ENCODE measurements at places on chromosomes 7 and 10.

GRCh38 chr10:87603196-87603595 lies 56.5 kb upstream of the PAPSS2 start:
- no peak for DNase-seq

GRCh38 chr10:72487116-72487515 lies 132.4 kb upstream of the DNAJB12 start:
- DNase-seq: no peak

GRCh38 chr7:22819476-22819875 lies 3.2 kb downstream of the TOMM7 start:
- no peak for DNase-seq

DNA sequence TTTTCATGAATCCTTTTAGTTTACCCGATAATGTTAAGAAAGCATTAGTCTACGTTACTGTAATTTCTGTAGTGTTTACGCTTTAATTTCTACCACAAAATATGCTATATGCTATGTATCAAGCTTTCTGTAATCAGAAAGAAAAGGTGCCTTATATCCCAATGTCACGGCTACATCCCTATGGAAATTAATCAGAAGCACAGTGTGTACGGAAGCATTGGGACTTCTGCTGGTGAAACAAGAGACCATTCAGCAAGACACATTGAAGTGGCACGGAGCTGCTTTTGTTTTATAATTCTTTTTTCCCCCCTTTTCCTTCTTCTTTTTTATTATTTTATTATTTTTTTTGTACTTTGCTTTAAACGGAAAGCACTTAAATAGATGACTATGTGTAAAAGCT lies 31.2 kb upstream of the SH2B2 start:
- no peak for DNase-seq

- DNase-seq: no peak
Observed at GRCh38 chr10:116270771-116271592, 2.0 kb downstream of the GFRA1 start.

DNA sequence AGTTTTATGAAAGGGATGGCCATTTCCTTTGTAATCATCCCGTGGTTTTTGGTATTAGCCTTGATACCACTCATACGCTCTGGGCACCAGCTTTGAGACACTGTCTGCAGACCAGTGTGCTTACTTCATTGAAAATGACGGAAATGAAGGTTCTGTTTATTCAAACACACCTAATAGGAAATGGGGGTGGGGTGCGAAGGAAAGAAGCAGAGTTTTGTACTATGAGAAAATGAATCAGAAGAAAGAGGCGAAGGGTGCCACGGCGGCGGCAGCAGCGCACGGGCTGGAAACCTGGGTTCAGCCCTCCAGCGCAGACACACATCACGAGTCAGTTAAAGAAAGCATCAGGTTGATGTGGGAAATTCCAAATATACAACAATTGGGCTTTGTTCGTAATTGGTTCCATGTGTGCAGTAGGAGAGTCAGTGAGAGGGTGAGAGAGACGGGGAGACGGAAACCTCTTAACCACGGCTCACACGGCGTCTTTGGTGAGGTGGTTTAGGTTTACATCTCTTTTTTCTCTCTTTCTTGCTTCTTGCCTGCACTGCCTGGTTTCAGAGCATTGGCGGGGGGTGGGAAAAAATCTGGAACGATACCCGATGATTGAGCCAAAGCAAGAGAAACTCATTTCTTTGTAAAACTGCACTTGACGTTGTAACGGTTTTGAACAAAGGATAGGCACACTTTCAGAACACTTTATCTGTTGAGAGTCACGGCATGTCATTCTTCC lies 321.2 kb downstream of the FRMD4A start:
- DNase-seq: peak; percentile 66

GRCh38 chr10:8072211-8072610 lies 17.7 kb downstream of the GATA3 start:
- DNase-seq: no peak

GRCh38 chr10:47094636-47095035 lies 183.4 kb downstream of the PTPN20 start:
- no peak for DNase-seq

- DNase-seq: no peak
Observed at GRCh38 chr10:17428351-17429097, 25.9 kb downstream of the ST8SIA6 start.

DNA sequence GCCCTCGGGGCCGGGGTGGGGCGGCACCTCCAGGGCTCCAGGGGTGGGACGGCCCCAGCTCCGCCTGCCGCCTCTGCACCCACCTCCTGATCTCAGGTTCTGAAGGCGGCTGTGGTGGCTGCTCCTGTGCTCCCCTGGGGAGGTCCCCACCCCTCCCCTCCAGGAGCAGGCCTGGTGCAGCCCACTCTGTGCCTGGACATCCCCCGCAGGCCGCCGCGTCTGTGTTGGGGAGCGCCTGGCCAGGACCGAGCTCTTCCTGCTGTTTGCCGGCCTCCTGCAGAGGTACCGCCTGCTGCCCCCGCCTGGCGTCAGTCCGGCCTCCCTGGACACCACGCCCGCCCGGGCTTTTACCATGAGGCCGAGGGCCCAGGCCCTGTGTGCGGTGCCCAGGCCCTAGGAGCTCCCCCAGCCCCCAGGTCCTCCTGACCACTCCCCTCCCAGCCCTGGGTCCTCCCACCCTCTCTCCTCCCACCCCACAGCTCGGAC lies 5.5 kb downstream of the CYP2W1 start:
- DNase-seq: no peak

GRCh38 chr7:34750636-34751035 lies 92.6 kb downstream of the NPSR1 start:
- DNase-seq: no peak

DNA sequence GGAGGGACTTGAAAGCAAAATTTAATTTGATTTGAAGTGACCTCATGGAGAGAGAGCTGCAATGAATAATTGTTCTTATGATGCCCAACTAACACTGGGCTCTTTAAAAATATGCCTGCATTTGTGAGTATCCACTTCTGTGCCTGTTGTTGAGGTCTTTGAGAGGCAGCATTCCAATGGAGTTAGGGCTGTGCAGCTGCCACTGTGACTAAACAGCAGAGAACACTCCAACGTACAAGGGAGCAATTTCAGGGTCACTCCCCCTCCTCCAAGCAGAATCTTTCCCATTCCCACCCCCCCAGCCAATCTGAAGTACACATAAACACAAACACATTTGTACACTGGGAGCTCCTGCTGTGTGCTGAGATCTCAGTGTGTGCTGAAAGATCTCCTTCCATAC lies 28.0 kb upstream of the GSAP start:
- DNase-seq: no peak

- DNase-seq: no peak
Observed at GRCh38 chr7:147765301-147765700, 825.3 kb upstream of the C7orf33 start.

- no peak for DNase-seq
Observed at GRCh38 chr7:22393913-22394729, 37.2 kb upstream of the RAPGEF5 start.

- DNase-seq: no peak
Observed at GRCh38 chr7:106571563-106571962, 89.4 kb downstream of the CCDC71L start.

DNA sequence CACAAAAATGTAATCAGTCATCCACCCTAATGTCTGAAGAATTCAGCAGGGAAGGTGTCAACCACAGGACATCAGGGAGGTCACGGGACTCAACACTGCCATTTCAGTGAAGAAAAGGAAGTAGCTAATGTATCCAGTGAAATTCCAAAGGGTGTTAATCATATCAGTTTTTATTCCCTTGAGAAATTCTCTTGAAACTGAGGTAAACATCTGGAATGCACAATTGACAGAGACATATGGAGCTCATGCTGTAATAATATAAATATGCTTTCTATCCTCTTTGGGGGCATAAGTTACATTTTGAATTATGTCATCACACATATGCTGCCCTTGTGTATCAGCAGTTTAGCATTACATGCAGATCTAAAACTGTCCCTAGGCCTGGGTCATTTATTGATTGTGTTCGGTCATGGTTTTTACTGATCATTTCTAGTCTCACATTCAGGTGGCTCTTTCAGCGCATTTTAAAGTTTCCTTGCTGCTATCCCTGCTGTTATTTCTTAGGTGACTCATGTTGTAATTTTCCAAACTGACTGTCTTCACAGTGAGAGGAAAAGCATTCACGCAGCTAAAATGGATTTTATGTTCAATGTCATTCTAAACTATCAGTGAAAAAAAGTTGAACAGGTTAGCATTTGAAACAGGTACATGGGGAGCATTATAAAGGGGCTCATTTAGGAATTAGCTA lies 273.9 kb downstream of the TSPAN12 start:
- DNase-seq: peak; percentile 41

DNA sequence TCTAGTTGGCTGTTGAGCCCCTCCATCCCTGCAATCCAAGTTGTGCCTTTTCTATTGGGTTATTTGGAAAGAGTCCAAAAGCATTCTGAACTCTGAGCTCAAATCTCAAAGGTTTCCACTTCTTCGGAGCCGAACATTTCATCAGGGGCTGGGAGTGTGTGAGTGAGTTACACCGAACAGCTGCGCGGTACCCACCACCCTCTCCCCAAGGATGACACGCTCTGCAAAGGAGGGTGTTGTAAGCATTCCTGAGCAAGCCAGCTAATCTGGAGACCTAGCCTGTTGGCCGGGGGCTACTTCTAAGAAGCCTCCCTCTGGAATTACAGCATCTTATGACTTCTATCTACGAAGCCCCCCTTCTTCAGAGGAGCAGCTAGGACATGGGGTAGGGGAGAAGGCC lies 270.5 kb downstream of the CREB5 start:
- no peak for DNase-seq

GRCh38 chr7:159015454-159016410 lies 128.9 kb downstream of the VIPR2 start:
- no peak for DNase-seq

- DNase-seq: no peak
Observed at GRCh38 chr10:29858702-29859267, 200.6 kb downstream of the JCAD start.

GRCh38 chr10:34228066-34228465 lies 587.0 kb downstream of the PARD3 start:
- no peak for DNase-seq

DNA sequence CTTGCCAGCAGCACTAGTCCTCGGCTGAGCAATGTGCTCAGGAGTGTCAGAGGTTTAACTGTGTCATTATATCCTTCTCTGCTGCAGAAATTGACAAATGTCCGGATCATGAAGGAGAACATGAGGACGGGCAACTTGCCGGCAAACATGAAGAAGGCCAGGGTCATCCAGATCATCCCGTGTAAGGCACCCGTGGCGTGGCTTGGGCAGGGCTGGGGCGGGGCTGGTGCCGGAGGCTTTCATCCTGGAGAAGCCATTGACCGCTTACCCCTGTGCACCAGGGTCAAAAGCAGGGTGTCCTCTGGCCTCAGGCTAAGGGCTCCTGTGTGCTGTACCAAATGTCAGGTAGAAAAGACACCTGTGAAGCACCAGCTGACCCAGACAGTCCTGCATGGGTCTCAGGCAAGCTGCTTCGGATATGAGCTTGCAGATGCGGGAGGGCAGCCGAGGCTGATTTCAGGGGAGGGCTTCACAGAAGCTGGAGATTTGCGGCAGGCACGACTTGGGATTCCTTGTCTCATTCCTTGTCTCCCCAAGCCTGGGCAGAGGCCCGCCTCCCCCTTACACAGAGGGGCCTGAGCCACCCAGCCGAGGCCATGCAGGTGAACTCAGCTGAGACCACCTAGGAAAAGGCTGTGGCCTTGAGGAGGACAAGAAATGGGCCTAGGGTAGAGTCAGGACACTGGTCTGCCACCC lies 55.4 kb downstream of the MKI67 start:
- DNase-seq: no peak

DNA sequence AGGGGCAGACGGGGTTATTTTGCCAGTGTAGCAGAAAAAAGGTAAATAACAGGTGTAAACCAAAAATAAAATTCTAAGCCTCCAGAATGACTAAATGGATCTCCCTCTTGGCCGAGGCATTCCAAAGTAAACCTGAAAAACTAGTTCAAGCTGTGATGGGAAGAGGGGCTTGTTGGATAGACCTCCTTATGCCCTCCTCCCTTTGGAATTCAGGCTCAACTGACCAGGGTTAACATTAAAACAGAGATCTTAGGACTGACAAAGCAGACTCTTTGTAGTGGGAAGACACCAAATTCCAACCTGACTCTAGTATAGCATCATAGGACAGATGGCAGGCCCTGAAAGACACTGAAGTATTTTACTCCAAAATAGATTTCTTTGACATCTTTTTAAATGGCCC lies 113.8 kb upstream of the ITGB1 start:
- no peak for DNase-seq

DNA sequence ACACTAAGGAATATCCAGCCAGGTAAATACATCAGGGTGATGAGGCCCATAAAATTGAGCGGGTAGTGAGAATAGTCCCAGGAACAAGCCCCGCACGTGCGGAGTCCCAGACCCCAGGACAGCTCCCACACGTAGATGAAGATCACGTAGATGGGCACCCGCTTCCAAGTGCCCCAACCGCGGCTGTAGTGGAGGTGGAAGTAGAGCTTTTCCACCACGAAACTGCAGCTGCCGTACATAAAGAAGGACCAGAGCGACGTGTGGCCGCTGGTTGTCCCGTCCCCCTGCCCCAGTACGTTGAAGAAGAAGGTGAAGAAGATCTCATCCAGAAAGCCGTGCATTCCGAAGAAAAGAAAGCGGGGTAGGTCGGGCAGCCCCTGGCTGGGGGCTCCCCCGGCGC lies 948 bp downstream of the TMEM229A start:
- DNase-seq: peak; percentile 55

- peak; percentile 20 for DNase-seq
Observed at GRCh38 chr7:14902589-14903067, at the start of gene DGKB. TSS of gene DGKB (minus strand) at chr7:14902751.

GRCh38 chr10:87829986-87830729 lies 12.1 kb upstream of the ATAD1 start:
- DNase-seq: no peak

DNA sequence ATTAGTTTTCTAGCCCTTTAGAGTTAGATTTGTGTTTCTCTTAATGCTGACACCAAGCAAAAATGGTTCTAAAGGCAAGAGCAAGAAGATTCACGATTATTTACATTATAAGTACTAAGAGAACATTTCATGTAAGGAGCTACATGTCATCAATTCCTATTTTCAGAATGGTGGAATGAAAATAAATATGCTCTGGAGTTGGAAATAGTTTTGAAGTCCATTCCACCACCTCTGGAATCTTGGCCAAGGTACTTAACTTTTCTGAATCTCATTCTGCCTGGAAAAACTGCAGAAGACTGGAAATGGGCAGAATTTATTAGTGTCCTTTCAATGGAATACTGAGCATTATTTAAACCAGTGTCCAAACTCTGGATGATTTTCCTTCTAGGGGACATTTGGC lies 125.1 kb upstream of the RAB11FIP2 start:
- DNase-seq: no peak

DNA sequence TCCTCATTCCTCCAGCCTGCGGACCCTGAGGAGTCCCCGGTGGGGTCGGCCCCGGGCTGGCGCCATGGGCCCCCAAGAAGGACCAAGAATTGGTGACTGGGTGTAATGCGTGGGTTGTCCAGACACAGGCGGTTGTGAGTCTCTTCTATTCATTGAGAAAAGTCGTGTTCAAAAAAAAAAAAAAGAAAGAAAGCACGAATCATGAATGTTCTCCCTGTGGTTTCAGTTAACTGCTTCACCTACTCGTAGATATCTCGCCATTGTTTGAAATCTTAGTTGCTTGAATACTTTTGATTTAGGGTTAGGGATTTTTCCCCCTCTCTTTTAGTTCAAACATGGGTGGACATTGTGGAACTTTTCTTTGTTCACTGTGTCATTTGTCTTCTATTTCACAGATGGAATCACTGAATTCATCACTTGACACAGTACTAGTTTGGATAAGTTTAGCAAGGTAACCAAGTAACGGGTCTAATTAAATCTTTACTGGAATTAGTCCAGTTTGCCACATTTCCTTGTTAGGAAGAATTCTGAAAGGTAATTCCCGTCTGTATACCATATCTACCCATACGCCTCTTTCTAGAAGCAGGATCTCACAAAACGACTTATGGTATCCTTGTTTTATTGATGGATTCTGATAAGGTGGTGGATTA lies 775 bp downstream of the STARD3NL start:
- DNase-seq: no peak

GRCh38 chr7:95577137-95577536 lies 19.2 kb downstream of the PDK4 start:
- DNase-seq: no peak

Data from A673 (cell line).